Stimulated activated naive CD8-positive, alpha-beta T cell treated with anti-CD3 and anti-CD28 coated beads, Interleukin-15, amount 100 ng/mL, for 72 hours (primary cell): ENCODE measurements at places on chromosomes 7 and 10.
A peak's percentile ranks its signal among the peaks of the same experiment; 100 is the strongest.

- no peak for DNase-seq
Measured at GRCh38 chr10:77274046-77274795, 363.4 kb downstream of the KCNMA1 start.

DNA sequence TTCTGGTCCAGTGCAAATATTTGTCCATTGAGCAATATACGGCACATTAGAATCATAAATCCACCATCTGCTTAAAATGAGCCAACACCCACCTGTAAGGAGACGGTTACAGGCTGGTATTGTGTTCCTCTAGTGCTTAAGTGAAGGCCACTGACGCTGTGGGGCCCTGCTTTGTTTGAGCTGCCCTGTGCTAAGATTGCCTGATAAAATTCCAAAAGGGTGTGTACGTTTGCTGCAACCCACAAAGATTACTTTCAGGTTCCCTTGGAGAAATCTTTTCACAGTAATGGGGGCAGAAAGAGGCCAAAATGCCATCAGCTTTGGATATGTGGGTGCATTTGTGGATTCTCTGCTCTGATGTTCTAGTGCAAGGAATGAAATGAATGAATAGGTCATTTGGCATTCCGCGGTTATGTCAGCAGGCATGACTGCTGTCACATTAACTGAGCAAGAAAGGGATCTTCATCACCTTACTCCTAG is 34.4 kb downstream of the AGR3 start:
- no peak for DNase-seq

DNA sequence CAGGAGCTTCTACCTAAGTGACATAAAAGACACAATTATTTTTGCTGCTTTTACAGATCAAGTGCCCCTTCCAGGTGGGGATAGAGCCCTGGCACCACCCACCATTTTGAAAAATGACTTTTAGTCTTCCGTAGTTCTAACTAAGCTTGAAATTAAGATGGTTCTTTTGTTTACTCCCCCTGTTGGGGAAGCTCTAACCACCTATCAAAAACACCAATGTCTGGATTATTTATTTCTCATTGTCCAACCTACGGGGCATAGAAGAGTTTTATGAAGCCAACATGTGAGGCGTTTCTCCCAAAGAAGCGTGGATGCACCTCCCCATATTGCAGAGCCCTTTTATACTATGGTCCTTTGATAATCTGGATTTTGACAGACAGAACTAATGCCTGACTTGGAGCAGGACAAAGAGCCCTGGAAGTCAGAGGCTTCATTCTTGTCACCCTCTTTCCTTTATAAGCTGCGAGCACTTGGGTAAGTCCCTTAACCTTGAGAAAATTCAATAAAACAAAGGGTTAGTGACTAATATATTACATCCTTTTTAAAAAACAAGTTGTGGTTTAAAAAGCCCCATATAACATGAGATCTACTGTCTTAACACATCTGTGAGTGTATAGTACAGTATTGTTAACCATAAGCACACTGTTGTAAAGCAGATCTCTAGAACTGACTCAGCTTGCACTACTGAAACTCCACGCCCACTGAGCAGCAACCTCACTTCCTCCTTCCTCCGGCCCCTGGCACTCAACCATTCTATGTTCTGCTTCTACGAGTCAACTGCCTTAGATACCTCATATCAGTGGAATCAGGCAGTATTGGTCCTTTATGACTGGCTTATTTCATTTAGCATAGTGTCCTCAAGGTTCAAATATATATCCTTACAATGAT is 67.5 kb downstream of the ATXN7L1 start:
- peak; percentile 93 for DNase-seq

GRCh38 chr10:113474752-113475151 is 78.1 kb upstream of the HABP2 start:
- DNase-seq: no peak

DNA sequence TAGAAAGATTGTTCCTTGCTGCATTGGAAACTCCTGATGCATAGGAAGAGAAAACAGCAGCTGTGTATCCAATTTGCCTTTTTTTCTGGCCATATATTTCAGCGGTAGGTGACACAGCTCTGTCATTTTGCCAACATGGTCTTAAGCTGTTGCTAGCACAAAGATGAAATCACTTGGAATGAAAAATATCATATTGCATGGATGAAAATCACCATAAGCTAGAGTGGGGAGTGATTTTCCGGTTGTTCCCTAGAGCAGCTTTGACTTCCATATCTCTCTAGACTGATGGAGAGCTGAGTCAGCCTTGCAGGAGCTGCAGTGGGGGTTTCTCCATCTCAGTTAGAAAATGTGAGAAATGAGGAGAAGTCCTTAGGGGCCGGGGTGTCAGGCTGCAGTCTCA is 38.3 kb upstream of the BTBD16 start:
- DNase-seq: no peak

DNA sequence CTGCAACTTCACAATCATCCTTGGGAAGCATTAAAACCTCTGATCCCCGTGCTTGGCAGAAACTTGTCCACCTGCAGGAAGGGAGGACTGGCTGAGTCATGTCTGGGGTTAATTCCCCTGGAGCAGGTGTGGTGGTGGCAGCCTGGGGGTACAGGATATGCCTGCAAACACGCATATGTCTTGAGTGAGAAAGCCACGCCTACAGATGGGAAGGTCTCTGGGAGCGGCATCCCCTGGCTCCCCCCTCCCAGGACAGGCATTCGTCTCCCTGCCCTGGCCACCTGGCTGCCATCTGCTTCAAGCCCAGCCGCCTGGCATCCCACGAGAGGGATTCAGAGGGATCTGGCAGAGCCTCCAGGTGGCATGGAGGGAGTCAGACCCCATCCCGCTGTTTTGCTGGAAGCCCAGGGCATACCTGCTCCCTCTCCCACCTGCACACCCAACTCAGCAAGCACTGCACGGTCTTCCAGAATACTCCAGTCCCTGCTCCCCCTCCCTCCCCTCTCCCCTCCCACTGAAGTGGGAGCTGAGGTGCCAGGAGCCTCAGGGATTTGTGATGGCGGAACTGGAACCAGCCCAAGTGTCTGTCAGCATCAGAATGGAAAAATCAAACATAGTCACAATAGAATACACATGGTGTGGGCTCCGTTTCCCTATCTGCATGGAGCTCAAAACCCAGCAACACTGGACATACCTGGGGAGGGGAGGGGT is 61.0 kb downstream of the CAMK2B start:
- no peak for DNase-seq

- DNase-seq: no peak
Measured at GRCh38 chr10:77016278-77016815, 621.3 kb downstream of the KCNMA1 start.

GRCh38 chr7:5450549-5451327 is 27.1 kb upstream of the TNRC18 start:
- DNase-seq: peak; percentile 43

GRCh38 chr10:51860257-51860656 is 160.9 kb upstream of the CSTF2T start:
- no peak for DNase-seq

DNA sequence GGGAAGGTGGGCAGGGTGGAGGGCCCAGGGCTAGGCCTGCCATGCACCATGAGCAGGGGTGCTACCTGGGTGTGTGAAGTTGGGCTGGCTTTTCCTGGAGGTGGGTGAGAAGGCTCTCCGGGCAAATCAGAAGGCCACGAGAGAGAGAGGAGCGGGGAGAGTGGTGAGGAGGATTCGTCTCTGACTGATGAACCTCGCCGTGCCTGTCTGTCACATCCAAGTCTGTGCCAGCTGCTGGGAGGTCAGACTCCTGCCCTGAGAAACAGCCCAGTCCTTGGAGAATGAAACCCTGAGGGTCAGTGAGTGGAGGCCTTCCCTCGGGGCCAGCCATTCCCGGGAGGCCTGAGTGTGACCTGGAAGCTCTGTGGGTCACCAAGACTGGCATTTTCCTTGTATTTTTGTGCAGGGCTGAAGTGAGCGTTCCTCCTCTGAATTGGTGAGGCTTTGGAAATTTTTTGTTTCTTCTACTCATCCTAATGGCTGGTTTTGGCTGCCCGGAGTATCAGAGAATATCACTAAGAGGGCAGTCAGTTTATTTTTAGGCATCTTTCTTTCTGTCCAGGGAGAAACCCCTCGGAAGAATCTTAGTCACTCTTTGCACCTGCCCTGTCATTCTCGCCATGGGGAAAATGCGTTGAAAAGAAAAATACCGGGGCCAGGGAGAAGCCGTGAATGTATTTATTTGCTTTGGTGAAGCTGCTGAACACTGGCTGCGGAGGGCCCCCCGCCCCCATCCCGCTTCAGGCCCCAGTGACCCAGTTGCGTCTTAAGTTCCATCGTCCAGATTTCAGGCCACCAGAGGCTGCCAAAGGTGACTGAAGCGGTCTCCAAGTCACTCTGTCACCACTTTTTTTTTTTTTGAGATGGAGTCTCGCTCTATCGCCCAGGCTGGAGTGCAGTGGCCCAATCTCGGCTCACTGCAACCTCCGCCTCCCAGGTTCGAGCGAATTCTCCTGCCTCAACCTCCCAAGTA is 6.5 kb upstream of the AP5Z1 start:
- no peak for DNase-seq

DNA sequence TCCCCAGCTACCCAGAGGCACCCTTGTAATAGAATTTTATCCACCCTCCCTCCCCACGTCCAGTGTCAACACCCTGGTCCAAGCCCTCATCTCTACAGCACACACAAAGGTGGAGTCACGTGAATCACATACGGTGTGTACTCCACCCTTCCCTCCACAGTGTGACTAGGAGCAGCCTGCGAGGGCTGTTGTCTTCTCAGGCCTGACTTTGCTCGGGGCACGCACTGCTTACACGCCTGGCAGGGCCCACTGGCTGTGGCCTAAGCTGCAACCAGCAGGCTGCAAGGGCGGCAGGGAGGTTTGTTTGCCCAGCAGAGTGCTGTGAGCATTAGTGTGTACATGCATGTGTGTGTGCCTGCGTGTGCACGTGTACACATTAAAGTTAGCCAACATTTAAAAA is 93.7 kb downstream of the COBL start:
- DNase-seq: no peak

DNA sequence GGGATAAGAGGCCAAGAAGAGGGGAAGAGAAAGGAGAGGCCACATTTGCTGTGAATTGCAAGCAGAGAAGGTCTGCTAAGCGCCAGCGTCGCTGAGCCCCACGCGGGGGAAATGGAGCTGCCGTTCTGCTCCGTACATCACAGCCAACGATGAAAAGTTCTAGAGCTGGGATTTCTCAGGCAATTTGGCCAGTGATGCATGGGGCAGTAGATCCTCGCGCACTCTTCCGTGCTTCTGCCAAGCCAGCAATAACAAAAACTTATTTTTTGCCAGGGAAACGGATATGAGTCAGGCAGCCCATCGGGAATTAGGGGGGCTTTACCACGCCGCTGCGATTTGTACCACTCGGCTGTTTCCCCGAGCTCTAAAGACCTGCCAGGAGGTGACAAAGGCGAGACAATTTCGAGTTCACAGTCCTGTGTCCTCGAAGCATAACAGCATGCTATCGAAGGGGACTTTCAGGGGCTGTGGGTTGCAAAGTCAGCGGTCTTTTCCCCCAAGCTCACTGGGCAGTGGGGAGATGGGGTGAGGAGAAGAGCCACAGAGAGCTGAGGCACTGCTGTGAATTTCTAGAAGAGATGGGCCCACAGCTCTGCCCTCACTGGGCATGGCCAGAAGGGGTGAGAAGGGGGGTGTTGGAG is 30.0 kb upstream of the SLF2 start:
- DNase-seq: no peak

GRCh38 chr7:116546054-116546453 is 21.2 kb downstream of the CAV1 start:
- no peak for DNase-seq

- no peak for DNase-seq
Measured at GRCh38 chr7:52325237-52325636, 710.2 kb upstream of the POM121L12 start.

DNA sequence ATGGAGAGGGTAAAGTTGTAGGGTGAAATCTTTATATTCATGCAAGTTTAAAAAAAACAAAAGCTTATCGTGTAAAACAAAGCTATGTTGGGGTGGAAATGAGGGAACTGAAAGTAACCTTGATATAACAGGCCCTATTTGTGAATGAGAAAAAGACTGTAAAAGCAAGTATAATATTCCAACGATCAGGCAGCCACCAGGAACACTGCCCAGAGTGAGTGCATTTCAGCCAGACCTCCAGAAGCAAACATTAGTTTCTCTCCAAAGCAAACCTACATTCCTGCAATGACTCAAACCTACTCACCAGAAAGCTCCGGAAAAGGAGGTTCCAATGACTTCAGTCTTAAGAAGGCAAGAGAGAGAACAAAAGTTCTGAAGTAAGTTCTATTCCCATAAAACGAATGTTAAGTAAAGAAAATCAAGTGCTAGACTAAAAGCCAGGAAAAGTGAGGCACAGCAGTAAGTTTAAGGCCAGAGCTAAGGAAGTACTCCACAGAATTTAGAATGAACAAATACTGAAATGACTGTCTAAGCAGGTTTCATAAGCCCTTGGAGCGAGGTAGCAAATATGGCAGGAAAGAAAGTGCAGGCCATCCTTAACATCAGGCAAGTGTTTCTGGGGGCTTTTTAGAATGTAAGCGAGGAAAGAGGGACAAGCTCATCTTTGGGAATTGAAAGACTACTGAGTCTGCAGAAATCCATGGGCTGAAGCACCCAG is 493.1 kb downstream of the XPNPEP1 start:
- DNase-seq: no peak

- DNase-seq: peak; percentile 24
Measured at GRCh38 chr10:45373576-45374349, at the start of gene ALOX5. Gene ALOX5 (plus strand): TSS chr10:45374216. CDS start chr10:45374280, 64 bp downstream.

DNA sequence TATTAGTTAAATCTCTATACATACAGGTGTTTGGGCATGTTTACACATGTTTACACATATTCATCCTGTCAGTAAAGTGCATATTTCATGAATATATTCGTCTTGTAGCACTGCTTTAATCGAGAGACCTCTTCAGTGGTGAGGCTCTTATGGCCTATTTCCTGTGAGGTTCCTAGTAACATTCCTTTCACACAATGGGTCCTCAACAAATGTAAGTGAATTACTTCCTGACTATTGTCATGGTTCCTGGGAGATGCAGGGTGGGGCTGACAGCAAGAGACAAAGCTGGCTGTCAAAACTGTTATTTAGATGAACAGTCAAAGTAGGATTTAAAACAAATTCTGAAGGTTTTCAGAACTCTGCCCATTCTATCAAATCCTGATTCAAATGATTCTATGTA is 12.4 kb upstream of the SEMA3A start:
- DNase-seq: no peak

DNA sequence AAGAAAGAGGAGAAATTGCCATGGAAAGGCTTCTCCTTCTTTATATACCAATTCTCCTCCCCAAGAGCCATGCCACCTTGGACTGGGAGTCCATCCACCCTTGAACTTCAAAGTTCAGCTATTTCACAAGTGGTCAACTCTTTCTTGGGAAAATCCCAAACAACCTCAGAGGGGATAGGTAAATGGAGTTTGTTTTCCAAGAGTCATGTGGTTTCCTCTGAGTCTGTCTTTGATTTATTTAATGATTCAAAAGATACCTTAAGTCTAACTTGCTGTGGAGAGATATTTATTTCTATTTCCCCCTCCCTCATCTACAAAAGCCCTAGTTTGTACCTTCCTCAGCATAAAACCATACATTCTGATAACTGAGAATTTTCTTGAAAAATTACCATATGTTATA is 758.6 kb upstream of the IGFBP3 start:
- no peak for DNase-seq
